Activated T-cell treated with anti-CD3 and anti-CD28 coated beads, Interleukin-2, amount 50 U/mL, for 72 hours (primary cell): ENCODE measurements at places on chromosomes 12 and 14.

GRCh38 chr12:113090740-113091139 is 34.2 kb downstream of the DTX1 start:
- H3K4me3 ChIP-seq: no peak overlapping the region
- H3K27ac ChIP-seq: no peak overlapping the region
- H3K36me3 ChIP-seq: peaks cover 4% of the 10 kb centered on the region
- no peak for DNase-seq
- no peaks in the 10 kb centered on the region for H3K27me3 ChIP-seq

DNA sequence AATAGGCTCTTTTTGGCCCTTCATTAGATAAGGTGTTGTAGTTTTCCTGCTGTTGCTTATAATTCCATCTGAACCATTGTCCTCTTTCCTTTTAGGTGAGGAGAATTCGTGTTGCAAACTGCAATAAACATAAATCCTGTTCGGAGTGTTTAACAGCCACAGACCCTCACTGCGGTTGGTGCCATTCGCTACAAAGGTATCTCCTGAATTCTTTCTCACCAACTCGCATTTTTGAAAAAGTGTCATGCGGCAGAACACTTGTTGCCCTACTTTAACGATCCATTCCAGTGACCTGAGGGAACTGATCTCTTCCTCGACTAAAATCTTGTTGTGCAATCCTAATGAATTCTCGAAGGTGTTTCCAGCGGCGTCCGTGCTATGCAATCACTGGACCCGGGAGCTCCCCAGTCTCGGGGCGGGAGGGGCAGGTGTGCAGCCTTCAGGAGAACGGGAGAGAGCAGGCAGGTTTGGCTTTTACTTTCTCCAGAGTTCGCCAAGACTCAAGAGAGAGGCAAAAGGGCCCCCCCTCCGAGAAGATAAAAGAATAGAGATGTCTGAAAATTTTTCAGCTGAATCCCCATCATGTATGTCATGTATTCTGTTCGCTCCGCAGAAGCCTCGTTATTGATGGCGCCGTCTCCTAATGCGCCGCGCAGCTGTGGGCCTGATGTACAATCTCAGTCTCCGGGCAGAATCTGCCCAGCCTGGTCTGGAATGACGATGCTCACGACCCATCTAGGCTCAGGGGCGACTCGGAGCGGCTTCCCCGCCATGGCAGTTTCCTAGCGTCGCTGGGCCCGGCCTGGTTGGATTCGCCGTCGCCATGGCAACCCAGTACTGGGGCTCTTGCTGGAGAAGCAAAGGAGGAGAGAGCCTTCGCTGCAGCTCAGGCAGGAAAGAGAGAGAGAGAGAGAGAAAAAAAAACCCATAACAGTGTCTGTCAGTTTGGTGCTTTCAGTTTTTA is 38.2 kb downstream of the PLXNC1 start:
- H3K4me3 ChIP-seq: no peak overlapping the region
- no peak for DNase-seq
- peaks cover 16% of the 10 kb centered on the region for H3K4me1 ChIP-seq
- H3K27ac ChIP-seq: no peak overlapping the region
- H3K36me3 ChIP-seq: peaks cover 11% of the 10 kb centered on the region

DNA sequence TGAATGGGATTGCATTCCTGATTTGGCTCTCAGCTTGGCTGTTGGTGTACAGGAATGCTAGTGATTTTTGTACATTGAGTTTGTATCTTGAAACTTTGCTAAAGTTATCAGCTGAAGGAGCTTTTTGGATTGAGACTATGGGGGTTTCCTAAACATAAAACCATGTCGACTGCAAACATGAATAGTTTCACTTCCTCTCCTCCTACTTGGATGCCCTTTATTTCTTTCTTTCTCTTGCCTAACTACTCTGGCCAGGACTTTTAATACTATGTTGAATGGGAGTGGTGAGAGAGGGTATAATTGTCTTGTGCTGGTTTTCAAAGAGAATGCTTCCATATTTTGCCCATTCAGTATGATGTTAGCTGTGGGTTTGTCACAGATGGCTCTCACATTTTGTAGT is 141.5 kb downstream of the CEP83 start:
- no peaks in the 10 kb centered on the region for H3K27me3 ChIP-seq
- no peak overlapping the region for H3K27ac ChIP-seq
- H3K36me3 ChIP-seq: peaks cover 44% of the 10 kb centered on the region
- DNase-seq: no peak

- H3K27ac ChIP-seq: no peak overlapping the region
- H3K27me3 ChIP-seq: peaks cover 20% of the 10 kb centered on the region
- H3K4me3 ChIP-seq: no peak overlapping the region
- DNase-seq: no peak
- H3K36me3 ChIP-seq: no peaks in the 10 kb centered on the region
- H3K4me1 ChIP-seq: no peaks in the 10 kb centered on the region
Observed at GRCh38 chr14:96690713-96691383, 106.3 kb upstream of the VRK1 start.

DNA sequence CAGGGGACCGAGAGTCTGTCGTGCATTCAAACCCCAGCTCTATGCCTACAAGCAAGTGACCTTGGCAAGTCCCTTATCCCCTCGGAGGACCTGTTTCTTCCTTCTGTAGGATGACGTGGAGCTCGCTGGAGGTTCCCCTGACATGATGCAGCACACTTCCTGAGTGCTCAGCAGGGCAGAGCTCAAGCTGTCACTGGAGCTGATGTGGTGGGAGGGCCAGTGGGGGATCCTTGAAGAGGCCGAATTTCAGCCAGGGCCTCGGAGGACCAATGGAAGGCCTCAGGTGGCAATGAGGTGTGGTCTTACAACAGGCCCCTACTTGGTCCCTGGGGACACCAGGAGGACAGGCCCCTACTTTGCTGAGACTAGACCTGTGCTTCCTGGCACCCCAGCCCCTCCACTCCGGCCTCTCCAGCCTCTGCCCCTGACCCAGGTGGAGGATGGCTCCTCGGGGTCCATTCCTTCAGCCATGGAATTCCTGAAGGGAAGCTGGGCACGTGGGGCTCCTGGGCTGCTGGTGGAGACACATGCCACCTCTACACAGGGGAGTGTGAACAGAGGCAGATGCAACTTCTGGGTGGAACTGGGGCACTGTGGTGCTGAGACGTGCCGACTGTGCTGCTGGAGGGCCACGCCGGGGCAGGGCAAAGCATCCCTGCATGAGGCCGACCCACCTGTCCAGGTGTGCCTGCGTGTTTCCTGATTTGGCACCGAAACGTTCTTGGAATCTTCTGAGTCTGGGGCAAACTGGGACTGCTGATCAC is 18.7 kb upstream of the KIF26A start:
- peaks cover 38% of the 10 kb centered on the region for H3K27me3 ChIP-seq
- H3K27ac ChIP-seq: no peak overlapping the region
- H3K4me1 ChIP-seq: no peaks in the 10 kb centered on the region
- no peak for DNase-seq

GRCh38 chr14:68566075-68566474 is 226.8 kb downstream of the ZFP36L1 start:
- peaks cover 29% of the 10 kb centered on the region for H3K4me1 ChIP-seq
- no peak overlapping the region for H3K4me3 ChIP-seq
- no peak overlapping the region for H3K27ac ChIP-seq

DNA sequence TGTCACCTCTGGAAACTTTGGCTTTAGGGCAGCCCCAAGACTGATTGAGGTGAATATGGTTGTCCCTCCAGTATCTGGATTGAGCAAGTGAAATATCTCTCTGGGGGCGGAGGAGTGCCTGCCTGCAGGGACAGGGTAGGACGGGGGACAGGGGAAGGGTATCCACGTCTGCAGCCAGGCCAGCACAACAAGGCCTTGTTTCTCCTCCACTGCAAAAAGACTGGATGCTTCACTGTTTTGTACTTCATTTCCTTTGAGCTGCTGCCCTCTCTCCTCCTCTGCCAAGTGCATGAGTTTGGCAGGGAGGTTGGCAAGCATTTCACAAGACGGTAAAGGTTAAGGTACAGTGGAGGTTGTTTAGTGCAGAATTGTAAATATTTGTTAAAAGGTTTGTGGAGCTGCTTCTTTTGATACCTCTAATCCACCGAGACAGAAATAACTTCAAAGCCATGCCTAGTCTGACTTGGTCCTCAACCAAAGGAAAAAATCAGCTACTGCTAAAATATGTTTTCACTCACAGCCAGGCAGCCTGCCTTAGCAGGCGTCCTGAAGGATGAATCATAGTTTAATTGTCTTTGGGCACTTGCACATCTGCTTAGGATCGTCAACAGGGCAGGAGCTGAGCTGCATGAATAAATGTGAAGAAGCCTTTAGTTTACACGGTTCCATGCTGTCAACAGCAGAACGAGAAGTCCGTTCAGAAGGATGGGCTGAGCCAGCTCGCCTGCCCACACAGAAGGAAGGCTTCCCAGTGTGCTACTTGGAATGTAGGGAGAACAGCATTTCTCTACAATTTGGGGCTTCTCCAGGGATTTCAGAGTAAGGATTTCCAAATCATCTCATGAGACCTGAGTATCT is 269.7 kb downstream of the TTC6 start:
- no peak overlapping the region for H3K4me3 ChIP-seq
- H3K4me1 ChIP-seq: no peaks in the 10 kb centered on the region
- no peak overlapping the region for H3K27ac ChIP-seq
- DNase-seq: no peak

- no peaks in the 10 kb centered on the region for H3K36me3 ChIP-seq
- no peak for DNase-seq
- H3K4me1 ChIP-seq: no peaks in the 10 kb centered on the region
Observed at GRCh38 chr14:30389134-30389876, 169.7 kb upstream of the G2E3 start.

DNA sequence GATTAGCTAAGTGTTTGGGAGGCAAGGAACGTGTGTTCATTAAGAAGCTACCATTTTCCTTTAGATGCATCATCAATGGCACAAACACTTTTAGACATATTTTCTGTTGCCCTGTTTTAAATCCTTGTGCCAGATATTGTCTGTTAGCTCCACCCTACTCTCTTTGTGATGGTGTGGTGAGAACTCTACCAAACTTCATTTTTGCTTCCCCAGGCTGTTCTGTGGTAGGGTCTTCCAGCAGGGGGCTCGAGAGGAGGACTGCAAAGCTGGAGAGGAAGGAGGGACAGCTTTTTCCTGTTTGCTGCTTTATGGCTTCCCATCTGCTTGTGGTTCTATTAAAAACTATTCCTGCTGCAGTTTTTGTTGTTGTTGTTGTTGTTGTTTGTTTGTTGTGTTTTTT is 23.8 kb upstream of the STRAP start:
- no peaks in the 10 kb centered on the region for H3K36me3 ChIP-seq
- H3K27ac ChIP-seq: no peak overlapping the region
- peaks cover 16% of the 10 kb centered on the region for H3K27me3 ChIP-seq
- DNase-seq: no peak
- no peak overlapping the region for H3K4me3 ChIP-seq
- no peaks in the 10 kb centered on the region for H3K4me1 ChIP-seq

GRCh38 chr14:26996246-26996645 is 398.4 kb upstream of the NOVA1 start:
- H3K4me3 ChIP-seq: no peak overlapping the region
- no peak for DNase-seq
- no peaks in the 10 kb centered on the region for H3K4me1 ChIP-seq
- H3K27ac ChIP-seq: no peak overlapping the region
- H3K27me3 ChIP-seq: no peaks in the 10 kb centered on the region
- no peaks in the 10 kb centered on the region for H3K36me3 ChIP-seq

DNA sequence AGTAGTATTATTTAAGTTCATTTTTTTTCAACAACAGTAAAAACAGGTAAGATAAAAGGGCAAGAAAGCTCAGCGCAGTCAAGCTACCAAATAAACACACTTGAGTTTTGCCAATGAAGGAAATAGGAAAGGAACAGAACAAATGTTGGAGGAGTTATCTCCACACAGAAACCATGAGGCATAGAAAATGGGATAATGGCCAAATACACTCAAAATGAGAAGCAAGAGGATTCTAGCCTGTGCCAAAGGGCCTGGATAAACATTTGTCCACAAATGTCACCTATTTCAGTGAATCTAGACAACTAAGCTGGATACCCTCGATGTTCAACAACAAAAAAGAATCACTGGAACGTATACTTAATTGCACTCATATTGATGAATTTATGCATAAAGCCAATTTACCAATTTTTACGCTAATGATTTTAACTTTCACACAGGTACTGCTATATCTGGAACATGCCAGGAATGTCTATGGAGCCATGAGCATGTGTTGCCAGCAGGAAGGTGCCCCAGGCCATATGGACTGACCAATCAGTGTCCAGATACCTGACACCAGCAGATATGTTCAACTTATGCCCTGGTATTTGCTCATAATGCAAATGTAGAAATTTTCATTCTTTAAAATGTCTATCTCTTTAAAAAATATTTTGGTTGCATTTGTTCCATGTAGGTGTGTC is 21.1 kb downstream of the ST8SIA1 start:
- no peak overlapping the region for H3K4me3 ChIP-seq
- no peak overlapping the region for H3K27ac ChIP-seq
- no peak for DNase-seq
- no peaks in the 10 kb centered on the region for H3K4me1 ChIP-seq

DNA sequence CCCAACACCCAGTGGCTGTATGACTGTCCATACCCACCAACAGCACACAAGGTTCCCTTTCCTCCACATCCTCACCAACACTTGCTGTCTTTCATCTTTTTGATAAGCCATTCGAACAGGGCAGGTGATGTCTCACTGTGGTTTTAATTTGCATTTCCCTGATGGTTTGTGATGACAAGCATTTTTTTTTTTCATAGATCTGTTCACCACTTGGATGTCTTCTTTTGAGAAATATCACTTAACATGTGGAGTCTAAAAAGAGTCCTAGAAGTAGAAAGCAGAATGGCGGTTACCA is 198.1 kb upstream of the DIO3 start:
- no peak for DNase-seq
- H3K27me3 ChIP-seq: peaks cover 27% of the 10 kb centered on the region
- no peak overlapping the region for H3K4me3 ChIP-seq
- no peaks in the 10 kb centered on the region for H3K36me3 ChIP-seq

DNA sequence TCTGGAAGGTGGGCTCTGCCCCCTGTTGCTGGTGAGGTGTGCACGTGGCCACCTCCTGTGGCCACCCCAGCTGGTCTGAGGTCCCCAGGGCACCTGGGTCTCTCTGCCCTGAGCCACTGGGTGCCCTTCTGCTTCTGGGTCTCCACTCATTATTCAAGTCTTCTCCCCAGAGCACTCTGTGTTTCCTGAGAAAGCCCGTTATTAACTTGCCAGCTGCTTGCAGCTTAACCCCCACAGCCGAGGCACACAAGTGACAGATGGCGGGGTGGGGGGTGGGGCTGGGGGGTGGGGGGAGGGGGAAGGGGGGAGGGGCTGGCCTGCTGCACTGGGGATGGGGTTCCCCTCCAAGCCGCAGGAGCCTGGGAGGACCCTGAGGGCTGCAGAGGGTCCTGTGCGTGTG is 40.5 kb downstream of the FBRSL1 start:
- H3K27me3 ChIP-seq: no peaks in the 10 kb centered on the region
- H3K4me1 ChIP-seq: peaks cover 5% of the 10 kb centered on the region
- H3K4me3 ChIP-seq: no peak overlapping the region
- peaks cover 3% of the 10 kb centered on the region for H3K36me3 ChIP-seq
- H3K27ac ChIP-seq: no peak overlapping the region

GRCh38 chr14:63432228-63432627 is 110.9 kb downstream of the PPP2R5E start:
- no peaks in the 10 kb centered on the region for H3K27me3 ChIP-seq
- no peak for DNase-seq
- no peaks in the 10 kb centered on the region for H3K36me3 ChIP-seq
- no peak overlapping the region for H3K4me3 ChIP-seq

DNA sequence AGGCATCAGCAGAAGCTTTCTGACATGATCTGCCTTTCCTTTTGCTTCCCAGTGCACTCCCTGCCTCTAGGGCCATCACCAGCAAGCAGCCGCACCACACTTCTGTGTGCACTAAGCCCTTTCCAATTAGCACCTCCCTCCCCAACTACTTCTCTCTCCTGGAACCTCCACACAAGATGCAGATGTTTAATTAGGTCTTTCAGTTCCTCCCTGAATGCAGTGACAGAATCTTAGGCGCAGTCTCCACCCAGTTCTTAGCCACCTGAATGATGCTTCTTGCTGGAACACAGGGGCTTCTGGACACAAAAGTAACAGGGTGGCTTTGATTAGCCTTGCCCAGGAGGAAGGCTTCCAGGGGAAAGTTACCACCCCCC is 32.9 kb downstream of the NIN start:
- peaks cover 4% of the 10 kb centered on the region for H3K36me3 ChIP-seq
- no peak for DNase-seq
- H3K4me3 ChIP-seq: no peak overlapping the region
- no peak overlapping the region for H3K27ac ChIP-seq
